ENCODE measurements at places on chromosomes 6 and 20. TPM values are rescaled to one million over a fixed set of nuclear protein-coding genes. Genes with fewer than 3 reads are reported as not detected.
A peak's percentile ranks its signal among the peaks of the same experiment; 100 is the strongest.

- no peak for DNase-seq
Observed at GRCh38 chr6:167985911-167986595, 11.4 kb upstream of the KIF25 start.

DNA sequence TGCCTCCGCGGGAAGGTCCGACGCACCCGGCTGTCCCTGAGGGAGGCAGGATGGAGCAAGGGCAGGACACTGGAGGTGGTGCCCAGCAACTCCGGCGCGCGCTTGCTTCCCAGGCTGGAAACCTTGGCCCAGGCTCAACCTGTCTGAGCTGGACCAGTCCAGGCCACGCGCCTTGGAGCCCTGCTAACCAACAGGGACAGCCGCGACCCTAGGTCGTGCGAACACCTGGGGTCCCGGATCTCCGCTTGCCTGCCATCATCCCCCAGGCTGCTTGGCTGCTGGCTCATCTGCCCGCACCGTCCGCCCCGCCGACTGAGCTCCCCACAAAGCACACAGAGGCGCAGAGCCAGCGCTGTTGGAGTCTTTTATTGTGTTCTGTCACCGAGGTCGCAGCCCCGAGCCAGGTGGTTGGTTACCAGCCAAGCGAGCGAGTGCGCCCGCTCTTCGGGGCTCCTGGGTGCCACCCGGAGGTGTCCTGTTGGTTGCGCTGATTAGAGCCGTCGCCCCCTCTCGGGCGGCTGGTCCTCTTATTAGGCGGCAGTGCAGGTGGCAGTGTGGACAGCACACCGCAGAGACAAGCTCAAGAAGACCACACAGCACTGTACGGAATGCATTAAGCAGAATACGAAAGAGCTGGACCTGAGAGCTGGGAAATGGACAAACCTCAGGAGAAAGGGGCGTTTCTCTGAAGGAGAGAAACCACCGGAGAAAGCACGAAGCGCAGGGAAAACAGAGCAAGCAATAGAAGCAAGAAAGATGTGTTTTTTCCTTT lies 3.8 kb downstream of the COL12A1 start:
- peak; percentile 72 for DNase-seq

DNA sequence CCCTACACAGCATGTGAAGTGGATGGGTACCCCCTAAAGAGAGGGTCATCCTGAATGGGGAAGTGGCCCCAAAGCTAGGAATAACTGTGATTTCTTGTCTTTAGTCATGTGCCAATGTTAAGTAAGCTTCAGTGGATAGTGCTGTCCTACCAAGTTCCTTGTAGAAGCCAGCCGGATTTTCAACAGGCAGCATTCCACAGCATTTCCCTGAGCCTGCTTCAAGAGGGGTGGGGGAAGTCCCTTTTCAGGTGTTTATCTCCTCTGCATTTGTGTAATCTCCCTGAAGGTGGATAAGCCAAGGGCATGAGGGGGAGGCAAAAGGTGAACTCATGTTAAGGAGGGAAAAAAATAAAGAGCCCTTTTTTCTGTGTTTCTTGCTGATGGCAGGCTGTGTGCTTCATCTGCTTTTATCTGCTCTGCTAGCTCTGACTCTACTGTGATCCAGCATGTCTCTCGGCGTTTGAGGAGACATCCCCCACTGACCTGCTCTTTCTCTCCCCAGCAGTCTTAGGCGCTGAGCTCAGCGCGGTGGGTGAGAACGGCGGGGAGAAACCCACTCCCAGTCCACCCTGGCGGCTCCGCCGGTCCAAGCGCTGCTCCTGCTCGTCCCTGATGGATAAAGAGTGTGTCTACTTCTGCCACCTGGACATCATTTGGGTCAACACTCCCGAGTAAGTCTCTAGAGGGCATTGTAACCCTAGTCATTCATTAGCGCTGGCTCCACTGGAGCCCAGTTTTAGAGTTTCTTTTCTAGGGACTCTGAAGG lies 1.9 kb downstream of the EDN1 start:
- DNase-seq, result no peak

DNA sequence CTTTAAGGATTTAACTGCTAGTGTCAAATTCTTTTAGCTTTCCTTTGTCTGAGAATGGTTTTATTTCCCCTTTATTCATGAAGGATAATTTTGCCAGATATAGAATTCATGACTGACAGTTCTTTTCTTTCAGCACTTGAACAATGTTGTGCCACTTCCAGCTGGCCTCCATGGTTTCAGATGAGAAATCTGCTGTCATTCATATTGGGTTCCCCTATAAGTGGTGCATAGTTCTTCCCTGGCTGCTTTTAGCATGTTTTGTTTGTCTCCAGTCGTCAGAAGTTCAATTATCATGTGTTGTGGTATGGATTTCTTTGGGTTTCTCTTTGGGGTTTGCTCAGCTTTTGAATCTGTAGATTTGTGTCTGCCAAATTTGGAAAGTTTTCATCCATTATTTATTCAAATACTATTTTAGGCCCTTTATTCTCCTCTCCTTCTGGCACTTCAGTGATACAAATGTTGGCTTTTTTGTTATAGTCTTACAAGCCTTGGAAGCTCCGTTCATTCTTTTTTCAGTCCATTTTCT lies 76.3 kb upstream of the TGM3 start:
- no peak for DNase-seq

- DNase-seq, result no peak
Observed at GRCh38 chr20:57996465-57996864, 232.0 kb downstream of the ANKRD60 start.

- DNase-seq, result no peak
Observed at GRCh38 chr6:31285486-31285885, 13.6 kb upstream of the HLA-C start.

DNA sequence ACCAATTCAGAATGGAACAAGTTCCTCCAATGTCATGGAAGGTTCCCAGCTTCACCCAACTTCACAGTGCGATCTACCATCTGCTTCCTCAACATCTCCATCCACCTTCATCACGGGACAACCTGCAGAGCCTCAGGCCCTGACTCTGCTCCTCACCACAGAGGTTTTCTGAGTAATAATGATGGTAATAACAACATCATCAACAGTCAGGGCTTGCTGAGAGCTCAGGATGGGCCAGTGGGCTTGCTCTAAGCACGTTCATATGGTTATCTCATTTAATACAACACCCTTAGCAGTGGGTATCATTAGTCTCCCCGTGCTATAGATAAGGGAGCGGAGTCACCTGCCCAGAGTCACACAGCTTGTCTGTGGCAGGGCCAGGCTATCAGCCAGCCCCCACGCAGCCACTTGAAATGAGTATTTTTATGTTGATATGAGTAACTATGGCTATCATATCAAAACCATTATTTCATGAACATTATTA lies 38.6 kb downstream of the PREX1 start:
- no peak for DNase-seq

GRCh38 chr20:13644010-13644409 lies 5.3 kb upstream of the TASP1 start:
- no peak for DNase-seq

GRCh38 chr6:134508862-134509498 lies 191.1 kb upstream of the SGK1 start:
- DNase-seq, result no peak

GRCh38 chr6:34301408-34301807 lies 52.6 kb upstream of the SMIM29 start:
- peak; percentile 75 for DNase-seq

GRCh38 chr20:61861054-61861841 lies 204.4 kb downstream of the TAF4 start:
- DNase-seq, result peak; percentile 44

GRCh38 chr20:49868964-49869363 lies 46.4 kb downstream of the SPATA2 start:
- DNase-seq, result no peak

DNAAF9 gene
- total RNA-seq, result 22.1 TPM

DNA sequence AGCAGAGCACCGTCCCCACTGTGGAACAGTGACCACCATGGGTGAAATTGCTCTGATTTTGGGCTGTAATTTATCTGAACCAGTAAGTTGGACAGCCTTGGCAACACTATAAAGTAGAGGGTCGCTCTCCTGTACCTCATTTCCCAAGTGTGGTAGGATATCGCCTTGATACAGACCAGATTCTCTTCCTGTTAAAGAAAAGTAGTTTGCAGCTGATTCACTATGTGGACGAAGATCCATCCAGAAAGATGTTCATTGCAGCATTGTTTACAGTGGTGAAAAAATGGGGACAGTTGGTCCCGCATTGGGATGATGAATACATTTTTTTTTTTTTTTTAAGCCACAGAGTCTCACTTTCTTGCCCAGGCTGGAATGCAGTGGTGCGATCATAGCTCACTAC lies 74.3 kb downstream of the SLX4IP start:
- DNase-seq, result no peak

DNA sequence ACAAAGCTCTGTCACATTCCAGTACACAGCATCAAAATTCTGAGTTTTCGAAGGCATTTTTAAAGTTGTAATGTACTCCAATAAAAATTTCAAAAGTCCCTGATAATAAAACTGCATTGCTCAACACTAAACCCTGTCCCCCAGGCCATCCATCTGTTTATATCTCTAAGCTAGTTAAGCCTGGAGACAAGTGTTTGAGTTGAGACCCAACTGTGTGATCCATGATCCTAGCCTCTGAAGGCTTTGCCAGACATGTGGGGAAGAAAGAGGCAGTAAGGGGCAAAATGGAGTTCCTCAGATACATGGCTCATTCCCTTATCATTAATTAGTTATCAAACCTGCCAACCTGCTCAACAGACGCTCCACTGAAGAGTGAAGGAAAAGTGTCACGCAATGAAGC lies 198.4 kb downstream of the ISM1 start:
- DNase-seq, result no peak

- DNase-seq, result no peak
Observed at GRCh38 chr6:116971959-116972358, 94.9 kb downstream of the RFX6 start.

DNA sequence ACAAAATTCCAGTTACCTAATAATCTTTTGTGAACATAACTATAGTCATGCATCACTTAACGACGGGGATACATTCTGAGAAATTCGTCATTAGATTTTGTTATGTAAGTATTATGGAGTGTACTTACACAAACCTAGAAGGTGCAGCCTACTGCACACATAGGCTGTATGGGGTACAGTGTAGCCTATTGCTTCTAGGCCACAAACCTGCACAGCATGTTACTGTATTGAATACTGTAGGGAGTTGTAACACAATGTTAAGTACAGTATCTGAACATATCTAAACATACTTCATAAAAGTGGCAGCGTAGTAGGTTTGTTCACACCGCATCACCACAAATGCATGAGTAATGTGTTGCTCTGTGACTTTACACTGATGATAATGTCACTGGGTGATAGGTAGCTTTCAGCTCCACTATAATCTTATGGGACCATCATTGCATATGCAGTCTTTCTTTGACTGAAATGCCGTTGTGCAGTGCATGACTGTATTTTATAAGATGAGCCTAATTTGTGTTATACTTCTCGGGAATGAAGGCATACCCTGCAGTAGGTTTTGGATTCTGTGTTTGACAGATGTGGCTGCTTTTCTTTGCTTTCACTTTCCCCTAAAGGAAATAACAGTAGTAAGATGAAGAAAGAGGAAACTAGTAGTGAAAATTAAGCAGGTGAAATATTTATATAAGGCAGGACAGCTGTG lies 365.6 kb downstream of the FARS2 start:
- no peak for DNase-seq

DNA sequence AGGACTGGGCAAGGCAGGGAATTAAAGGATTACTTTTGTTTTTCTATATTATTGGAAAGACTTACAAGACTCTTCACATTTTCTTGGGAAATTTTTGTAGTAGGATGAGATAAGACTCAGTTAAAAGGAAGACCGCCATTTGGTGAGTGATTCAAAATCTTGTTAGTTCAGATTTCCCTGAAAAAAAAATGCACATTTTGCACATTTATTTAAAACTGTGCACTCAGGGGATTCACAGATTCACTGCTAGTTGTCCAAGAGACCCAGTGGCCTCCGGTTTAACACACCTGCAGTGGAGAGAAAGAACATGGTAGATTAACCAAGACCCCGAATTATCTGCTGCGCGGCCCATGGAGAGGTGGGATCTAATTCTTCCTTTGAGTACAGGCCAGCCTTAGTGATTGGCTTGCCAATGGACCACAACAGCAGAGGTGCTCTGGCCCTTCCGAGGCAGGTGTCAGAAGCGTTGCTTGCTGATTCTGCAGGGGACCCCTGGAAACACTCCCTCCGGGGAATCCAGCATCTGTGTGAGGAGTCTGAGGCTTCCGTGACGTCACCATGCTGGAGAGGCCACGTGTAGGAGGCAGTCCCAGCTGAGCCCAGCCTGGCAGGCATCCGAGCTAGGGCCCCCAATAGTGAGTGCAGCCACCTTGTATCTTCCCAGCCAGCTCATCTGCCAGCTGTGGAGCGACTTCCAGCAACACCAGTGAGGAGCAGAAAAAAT lies 68.9 kb downstream of the ZNF217 start:
- DNase-seq, result no peak

GRCh38 chr6:14121936-14122344 lies 4.4 kb downstream of the CD83 start:
- DNase-seq, result no peak

DNA sequence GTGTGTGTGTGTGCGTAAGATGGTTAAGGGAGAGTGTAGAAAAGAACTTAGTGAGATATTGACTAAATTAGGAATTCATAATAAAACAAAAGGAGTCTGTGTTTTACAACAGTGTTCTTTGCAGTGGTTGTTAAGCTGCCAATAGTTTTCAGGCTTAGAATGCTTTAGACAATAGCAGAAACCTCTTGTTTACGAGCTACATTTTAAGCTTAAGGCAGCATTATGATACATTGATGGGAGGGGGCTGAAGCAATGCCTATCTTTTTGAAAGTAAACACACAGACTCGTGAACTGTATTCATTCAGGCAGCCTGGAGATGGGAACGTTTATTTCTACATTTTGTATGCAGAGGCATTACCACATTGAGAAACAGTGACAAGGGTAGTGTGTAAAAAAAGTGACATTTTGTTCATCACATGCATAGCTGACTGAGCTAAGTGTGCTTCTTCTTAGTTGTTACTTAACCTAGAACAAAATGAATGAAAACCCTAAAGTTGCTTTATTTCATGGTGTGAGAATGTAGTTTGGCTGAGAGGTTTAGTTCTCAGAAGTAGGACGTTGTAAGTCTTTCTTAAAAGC lies 21.2 kb downstream of the CLVS2 start:
- DNase-seq, result no peak

NEDD9 gene
- total RNA-seq, result 29.3 TPM

PCK1 gene
- 4.4 TPM for total RNA-seq

- DNase-seq, result no peak
Observed at GRCh38 chr6:35475573-35475972, 7.4 kb downstream of the RPL10A start.

- DNase-seq, result no peak
Observed at GRCh38 chr20:60266177-60266823, 308.1 kb downstream of the CDH26 start.

DNA sequence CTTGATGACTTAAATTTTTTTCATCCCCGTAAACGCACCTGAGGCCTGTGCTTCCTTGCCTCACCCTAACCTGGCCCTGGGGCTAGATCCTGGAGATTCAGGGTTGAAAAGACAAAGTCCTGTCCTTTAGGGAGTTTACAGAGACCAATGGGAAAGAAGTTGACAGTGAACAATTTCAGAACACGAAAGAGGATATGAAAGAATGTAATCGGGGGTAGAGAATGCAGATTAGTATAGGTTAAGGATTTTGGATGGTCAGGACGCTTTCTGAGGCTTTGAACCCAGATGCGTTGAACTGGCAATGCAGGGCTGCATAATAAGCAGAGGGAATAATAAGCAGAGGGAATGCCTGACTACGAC lies 1.7 kb upstream of the FBXO5 start:
- DNase-seq, result no peak

- no peak for DNase-seq
Observed at GRCh38 chr6:110620065-110620464, 143.7 kb upstream of the SLC22A16 start.

All from Right ventricle myocardium inferior (tissue), 1 donor.